ENCODE measurements at places on chromosomes 7 and 10. TPM values are rescaled to one million over a fixed set of nuclear protein-coding genes. Genes with fewer than 3 reads are reported as not detected.

The NCF1 gene
- 0.40 TPM for polyA plus RNA-seq

The MRPS24 gene
- 104 TPM for polyA plus RNA-seq

The CFAP58 gene
- polyA plus RNA-seq = 0.82 TPM

The CALHM1 gene
- polyA plus RNA-seq = not detected

The DNAH11 gene
- under 0.01 TPM for polyA plus RNA-seq

The OR2A12 gene
- polyA plus RNA-seq = not detected

DNA sequence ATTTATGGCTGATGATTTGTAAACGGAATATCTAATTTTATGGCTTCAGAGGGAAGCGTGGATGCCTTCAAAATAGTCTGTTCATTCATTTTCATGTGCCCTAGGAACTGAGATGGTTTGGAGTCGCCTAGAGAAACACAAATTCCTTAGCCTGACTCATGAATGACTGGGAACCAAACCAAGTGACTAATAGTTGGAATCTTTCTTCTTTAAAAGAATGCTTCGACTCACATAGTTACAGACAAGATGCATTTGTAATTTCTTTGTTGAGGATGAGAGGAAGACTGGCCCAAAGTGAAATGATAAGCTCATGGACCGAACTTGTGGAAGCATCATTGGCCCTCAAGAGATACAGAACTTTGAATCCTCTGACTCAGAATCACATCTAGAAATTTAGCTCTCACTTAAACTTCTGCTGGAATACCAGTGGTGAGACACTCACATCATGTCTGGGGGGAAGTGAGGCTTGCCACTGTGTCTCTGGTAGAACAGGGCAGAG is 1107.2 kb downstream of the NRG3 start:
- H3K36me3 ChIP-seq = no peaks in the 10 kb centered on the region
- no peak overlapping the region for H3K4me3 ChIP-seq
- DNase-seq = peak; percentile 57
- no peaks in the 10 kb centered on the region for H3K27me3 ChIP-seq
- H3K27ac ChIP-seq = peak overlapping the region; percentile 63

DNA sequence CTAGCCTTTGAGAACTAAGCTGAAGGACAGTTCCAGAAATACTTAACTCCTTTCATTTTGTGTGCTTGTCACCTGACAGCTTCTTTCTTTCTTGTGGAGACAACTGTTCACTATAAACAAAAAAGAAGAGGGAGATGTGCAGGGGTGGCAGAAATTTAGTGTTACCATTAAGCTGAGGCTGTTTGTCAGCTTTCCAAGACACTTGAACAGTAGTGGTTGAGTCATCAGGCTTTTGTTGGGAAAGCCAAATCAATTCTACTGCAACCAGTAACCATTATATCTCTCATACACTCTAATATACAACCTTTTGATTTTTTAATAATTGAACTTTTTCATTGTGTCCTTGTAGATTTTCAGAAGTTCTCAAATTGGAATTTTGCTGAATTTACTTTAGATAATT is 75.3 kb downstream of the POLL start:
- H3K36me3 ChIP-seq = no peaks in the 10 kb centered on the region
- no peaks in the 10 kb centered on the region for H3K4me1 ChIP-seq
- no peak overlapping the region for H3K4me3 ChIP-seq
- no peaks in the 10 kb centered on the region for H3K27me3 ChIP-seq

- H3K36me3 ChIP-seq = no peaks in the 10 kb centered on the region
- no peak overlapping the region for H3K4me3 ChIP-seq
- H3K27me3 ChIP-seq = no peaks in the 10 kb centered on the region
- H3K27ac ChIP-seq = no peak overlapping the region
Measured at GRCh38 chr7:9149499-9150082, 716.2 kb downstream of the NXPH1 start.

- peaks cover 3% of the 10 kb centered on the region for H3K27me3 ChIP-seq
- DNase-seq = no peak
- H3K36me3 ChIP-seq = no peaks in the 10 kb centered on the region
- H3K27ac ChIP-seq = no peak overlapping the region
- peak overlapping the region; percentile 76 for H3K4me3 ChIP-seq
- peaks cover 3% of the 10 kb centered on the region for H3K4me1 ChIP-seq
Measured at GRCh38 chr7:29194206-29194593, 375 bp upstream of the CHN2 start.

DNA sequence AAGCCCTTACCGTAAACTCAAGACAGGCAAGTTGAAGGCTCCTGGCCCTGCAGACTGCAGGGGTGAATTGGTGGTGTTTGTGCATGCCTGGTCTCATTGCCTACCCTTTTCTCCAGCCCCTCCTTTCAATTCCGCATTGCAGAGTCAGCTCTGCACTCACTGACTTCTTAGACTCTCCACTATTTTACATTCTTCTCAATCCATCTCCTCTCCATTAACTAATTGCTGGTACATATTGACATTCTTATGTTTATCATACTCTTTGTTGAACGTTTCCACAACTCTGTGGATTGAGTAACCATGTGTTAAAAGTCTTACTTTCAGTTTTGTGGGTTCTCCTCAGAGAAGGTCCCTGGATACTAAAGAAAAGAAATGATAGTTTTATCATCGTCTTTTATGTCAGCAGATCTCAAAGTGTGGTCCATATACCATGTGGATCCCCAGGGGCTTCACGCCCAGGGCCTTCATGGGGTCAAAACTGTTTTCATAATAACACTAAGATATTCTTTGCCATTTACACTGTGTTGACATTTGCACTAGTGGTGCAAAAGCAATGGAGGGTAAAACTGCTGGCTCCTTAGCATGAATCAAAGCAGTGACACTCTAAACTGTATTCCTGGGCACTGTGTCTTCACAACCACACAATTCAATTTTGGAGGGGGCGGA is 135.4 kb upstream of the FZD1 start:
- H3K27me3 ChIP-seq = no peaks in the 10 kb centered on the region
- H3K27ac ChIP-seq = no peak overlapping the region
- H3K4me1 ChIP-seq = no peaks in the 10 kb centered on the region

- no peak for DNase-seq
- H3K27me3 ChIP-seq = no peaks in the 10 kb centered on the region
- no peak overlapping the region for H3K27ac ChIP-seq
- H3K4me3 ChIP-seq = no peak overlapping the region
- peaks cover 11% of the 10 kb centered on the region for H3K4me1 ChIP-seq
- no peaks in the 10 kb centered on the region for H3K36me3 ChIP-seq
Measured at GRCh38 chr10:103475437-103475836, 3.6 kb downstream of the CALHM3 start.

DNA sequence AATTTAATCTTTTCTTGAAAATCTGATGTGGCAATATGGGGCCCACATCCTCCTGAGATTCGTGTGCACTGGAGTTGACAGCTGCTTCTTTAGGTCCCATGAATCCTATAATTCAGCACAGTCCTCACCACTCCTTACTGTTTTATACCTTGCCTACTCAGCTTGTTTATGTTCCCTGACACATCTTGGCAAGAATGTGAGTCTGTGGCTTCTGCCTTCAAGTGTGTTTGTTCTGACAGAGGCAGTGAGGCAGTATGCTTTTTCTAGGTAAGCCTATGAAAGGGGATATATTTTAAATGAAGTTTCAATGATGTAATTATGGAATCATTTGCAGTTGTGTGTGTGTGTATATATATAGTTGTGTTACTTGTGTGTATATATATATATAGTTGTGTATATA is 106.4 kb downstream of the AMPH start:
- H3K4me1 ChIP-seq = no peaks in the 10 kb centered on the region
- H3K4me3 ChIP-seq = no peak overlapping the region
- no peaks in the 10 kb centered on the region for H3K27me3 ChIP-seq
- no peak overlapping the region for H3K27ac ChIP-seq

DNA sequence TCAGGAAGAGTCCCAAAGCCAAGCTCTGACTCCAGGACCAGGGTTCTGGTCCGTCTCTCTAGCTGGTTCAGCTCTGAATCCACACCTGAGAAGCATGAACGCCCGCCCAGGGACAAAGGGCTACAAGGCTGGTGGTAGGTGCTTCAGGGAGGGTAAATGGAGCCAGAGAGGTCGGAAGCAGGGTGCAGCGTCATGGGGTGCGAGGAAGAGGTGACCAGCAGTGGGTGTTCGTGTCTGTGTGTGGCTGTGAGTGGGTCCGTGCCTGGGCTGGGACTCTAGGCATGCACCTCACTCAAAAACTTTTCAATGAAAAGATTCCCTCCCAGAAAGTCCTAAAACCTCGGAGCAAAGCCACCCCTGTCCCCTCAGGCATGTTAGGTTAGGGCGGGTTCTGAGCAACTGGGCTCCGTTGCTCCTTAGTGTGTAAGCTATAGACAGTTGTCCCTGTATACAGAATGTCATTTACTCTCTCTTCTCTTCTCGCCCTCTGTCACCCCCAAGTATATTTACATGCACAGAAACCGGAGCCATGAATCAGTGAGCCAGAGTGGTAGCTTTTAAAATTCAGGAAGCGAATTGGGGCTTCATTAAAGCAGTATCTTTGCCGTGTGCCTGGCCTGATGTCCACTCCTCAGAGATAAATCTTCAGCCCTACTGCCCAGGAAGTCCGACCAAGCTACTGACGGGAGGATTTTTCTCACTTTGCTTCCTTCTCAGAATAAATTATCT is 12.3 kb upstream of the GATA3 start:
- no peak overlapping the region for H3K4me3 ChIP-seq
- H3K27me3 ChIP-seq = peaks cover 77% of the 10 kb centered on the region
- DNase-seq = no peak
- H3K4me1 ChIP-seq = no peaks in the 10 kb centered on the region

DNA sequence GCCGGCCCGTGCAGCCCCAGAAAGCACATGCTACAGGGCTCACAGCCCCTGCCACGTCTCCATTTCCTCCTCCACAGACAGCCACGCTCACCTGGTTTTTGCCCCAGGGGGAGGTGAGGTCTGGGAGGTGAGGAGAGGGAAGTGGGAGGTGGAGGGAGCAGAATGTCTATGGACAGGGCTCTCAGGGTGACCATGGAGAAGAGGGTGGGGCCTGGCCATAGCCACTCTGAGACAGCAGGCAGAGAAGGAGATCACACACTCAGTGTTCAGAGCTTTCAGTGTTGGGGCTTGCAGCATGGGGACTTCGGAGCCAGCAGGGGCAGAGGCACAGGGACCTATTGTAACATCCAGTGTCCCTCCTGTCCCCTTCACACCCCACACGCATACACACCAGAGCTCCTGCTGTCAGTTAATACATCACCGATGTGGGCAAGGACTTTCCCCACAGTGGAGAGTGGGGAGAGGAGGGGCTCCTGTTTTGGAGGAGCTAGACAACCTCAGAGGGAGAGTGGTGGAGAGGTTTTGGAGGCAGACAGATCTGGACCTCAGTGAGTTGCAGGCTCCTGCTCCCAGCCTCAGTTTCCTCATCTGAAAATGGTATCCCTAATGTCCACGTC is 14.4 kb downstream of the WDFY4 start:
- H3K4me1 ChIP-seq = no peaks in the 10 kb centered on the region
- no peak overlapping the region for H3K4me3 ChIP-seq
- H3K36me3 ChIP-seq = no peaks in the 10 kb centered on the region
- no peak overlapping the region for H3K27ac ChIP-seq

DNA sequence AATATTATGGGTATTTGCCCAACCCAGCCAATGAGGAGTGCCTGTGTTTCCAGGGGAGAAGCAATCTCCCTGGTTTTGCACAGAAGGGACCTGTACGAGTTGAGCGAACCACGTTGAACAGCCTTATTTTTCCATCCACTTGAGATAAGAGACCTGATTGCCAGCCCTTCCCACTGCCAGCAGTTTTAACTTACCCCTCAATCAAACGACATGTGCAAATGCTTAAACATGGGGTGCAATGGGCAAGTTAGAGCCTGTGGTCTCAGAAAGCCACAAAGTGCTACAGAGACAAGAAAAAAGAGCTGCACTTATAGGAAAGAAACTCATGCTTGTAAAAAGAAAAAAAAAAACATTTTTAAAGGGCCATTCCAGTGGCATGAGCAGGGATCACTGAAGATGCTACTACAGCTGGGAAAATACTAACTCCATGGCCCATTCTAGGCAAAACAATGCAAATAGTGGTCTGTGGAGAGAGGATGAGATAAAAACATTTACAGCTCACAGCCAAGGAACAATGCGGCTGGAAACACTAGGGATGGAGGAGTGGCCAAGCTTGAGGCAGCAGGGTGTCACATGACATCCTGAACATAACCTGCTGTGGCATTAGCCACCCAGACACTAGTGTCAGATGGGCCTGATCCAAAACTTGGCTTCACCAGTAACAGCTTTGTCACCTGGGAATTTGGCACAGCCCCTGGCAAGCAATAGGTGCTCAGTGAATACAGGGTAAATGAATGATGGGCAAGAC is 162.8 kb downstream of the ELMO1 start:
- H3K4me1 ChIP-seq = no peaks in the 10 kb centered on the region
- no peak overlapping the region for H3K27ac ChIP-seq
- DNase-seq = no peak
- H3K4me3 ChIP-seq = no peak overlapping the region

DNA sequence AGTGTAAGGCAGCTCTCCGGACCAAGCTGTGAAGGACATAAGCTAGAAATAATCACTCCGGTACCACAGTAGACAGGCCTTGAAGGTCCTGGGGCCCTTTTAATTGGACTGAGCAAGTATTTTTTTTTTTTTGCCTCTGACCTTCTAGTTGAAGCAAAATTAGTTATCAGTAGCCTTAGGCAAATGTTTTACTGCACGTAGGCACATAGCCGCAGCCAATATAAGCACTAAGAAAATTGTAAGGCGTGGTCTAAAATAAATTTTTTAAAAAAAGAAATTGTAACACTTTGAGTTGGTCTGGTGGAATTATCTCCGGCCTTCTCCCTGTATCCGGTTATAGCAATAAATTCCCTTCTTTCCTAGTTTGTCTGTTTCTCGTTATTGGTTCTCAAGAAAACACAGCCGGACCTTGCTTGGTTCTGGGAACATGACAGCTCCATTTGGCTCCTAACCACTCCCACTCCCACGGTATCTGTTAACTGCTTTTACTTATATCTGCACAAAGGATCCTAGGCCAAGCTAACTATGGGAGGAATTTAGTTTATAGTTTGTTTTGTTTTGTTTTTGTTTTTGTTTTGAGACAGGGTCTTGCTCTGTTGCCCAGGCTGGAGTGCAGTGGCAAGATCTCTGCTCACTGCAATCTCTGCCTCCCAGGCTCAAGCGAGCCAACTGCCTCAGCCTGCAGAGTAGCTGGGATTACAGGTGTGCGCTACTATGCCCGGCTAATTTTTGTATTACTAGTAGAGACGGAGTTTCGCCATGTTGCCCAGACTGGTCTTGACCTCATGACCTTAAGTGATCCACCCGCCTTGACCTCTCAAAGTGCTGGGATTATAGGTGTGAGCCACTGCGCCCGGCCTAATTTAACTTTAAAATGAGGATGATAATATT is 124.4 kb upstream of the KIF5B start:
- DNase-seq = no peak
- no peaks in the 10 kb centered on the region for H3K27me3 ChIP-seq
- no peaks in the 10 kb centered on the region for H3K36me3 ChIP-seq

- H3K27ac ChIP-seq = no peak overlapping the region
- no peaks in the 10 kb centered on the region for H3K36me3 ChIP-seq
- no peak for DNase-seq
- no peaks in the 10 kb centered on the region for H3K27me3 ChIP-seq
- no peaks in the 10 kb centered on the region for H3K4me1 ChIP-seq
Measured at GRCh38 chr7:20441346-20441745, 110.6 kb downstream of the ITGB8 start.
